Retinal pigment epithelial cell (primary cell): ENCODE measurements at places on chromosomes 12 and 14.

GRCh38 chr12:53937596-53938325, 870 bp upstream of the HOXC13 start:
- no peak for DNase-seq

DNA sequence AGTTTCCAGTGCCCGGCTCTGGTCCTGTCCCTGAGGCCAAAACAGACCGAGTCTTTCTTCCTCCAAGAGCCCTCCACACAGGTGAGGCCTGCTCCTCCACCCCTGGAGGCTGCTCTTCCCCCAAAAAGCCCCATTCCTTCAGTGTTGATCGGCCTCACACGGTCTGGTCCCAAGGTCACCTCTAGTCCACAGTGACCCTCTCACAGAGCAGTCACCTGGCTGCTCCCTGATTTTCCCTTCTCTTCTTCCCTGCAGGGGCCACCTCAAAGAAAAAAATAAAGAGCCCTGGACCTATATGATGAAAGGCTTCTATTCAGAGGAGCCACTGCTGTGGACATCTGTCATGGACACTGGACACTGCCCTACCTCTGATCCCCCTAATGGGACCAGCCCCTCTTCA, 42.5 kb downstream of the TTC7B start:
- DNase-seq = no peak

DNA sequence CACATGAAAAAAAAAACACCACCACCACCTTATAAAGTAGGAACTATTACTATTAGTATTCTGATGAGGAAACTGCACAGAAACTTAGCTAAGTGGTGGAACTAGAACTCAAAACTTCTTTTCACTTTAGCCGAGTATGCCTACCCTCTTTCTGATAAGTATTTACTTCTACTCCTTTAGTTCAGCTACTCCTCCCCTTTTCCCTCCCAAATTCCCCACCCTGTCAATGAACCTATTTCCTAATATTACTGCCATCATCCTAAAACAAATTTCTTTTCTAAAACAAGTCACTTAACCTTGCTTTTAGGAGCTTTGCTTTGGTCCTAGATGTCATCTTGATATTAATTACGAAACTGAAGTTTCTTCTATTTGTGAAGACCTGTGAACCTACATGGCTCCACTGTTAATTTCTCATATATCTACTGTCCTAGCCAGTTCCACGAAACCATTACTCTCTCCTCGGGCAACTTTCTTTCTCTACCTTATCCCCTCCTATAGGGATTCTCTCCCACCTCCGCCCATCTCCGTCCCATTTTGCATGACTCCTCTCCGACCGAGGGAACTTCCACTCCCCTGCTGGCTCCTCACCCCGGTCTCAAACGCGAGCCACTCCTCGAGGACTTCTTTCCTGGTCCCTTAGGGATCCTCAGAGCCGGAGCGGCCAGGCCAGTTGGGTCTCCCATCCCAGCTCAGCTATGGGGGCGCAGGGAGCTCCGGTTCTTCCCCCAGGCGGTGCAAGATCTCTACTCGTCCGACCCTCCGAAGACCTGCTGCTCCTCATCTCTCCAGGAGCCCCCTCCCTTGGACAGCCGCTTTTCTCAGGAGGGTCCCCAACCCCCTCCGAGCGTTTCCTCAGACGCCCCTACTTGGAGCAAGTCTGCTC, 1.1 kb downstream of the NUMB start:
- DNase-seq = no peak

- DNase-seq = no peak
Measured at GRCh38 chr12:14185427-14186192, 179.9 kb upstream of the ATF7IP start.

DNA sequence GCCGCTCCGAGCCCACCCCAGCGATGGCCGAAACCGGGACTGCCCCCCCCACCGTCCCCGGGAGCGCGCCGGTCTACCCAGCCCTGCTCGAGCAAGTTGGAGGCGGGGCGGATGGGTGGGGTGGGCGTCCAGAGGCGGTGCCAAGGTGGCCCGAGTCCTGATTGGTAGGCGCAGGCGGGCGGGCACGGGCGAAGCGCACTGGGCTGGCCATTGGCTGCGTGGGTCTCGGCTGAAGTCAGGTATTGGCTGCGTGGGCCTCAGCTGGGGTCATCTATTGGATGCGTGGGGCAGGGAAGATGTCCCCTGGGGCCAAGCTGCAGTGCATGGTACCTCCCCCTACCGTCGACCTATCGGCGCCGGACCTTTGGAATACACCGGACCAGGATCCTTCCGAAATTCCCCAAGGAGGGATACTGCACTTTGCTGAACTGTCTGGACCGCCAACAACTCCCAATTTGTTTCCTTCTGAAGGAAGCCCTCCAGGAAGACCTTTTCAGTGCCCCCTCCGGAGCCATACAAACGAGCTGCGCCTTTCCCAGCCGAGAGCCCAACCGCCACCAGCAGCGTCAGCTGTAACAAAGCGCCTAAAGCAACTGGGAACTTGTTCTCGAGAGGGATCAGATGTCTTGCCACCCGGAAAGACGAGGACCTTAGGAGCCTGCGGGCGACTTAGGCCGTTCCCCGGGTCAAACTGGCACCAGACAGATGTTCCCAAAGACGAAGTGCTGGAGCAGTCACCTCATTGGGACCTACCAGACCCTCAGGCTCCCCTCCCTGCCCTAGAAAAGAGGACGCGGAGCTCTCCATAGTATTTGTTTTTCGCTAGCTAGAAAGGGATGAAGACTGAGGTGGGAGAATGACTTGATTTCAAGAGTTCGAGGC, at the start of gene HOMEZ:
TSS of gene HOMEZ (minus strand) at position 113 of the 882 bp plus-strand sequence. CDS start 180 bp downstream, outside the sequence.
- DNase-seq = peak; percentile 93
